CD4-positive, alpha-beta T cell treated with Interleukin-2 at 100 ng/mL for 4 hours (primary cell): ENCODE measurements at places on chromosomes 5 and 9.

DNA sequence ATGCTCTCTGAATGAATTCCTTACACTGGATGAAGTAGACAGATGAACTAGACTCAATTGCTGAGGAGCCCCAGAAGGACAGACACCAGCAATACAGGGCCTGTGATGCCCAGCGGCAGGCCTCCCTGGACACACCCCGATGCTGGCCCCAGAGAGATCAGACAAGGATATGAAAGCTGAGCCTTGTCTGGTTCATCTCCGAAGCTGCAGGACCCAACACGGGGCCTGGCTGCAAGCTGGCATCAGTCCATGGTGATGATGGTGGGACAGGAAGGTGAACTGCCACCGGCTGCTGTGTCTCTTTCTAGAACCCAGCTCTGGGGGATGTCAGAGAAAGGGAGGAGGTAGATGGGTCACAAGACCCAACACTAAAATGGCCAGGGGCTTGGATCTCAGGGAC is 104.0 kb upstream of the LMX1B start:
- DNase-seq = no peak

- no peak for DNase-seq
Measured at GRCh38 chr5:119400245-119400644, 44.4 kb downstream of the TNFAIP8 start.

GRCh38 chr9:128188209-128188608 is 3.2 kb downstream of the CIZ1 start:
- no peak for DNase-seq

GRCh38 chr5:32612134-32612888 is 27.0 kb downstream of the SUB1 start:
- no peak for DNase-seq

- DNase-seq = no peak
Measured at GRCh38 chr5:60196385-60197113, 303.0 kb upstream of the PDE4D start.

GRCh38 chr5:57779383-57780223 is 297.0 kb upstream of the ACTBL2 start:
- peak; percentile 22 for DNase-seq

GRCh38 chr5:174272671-174273070 is 227.2 kb downstream of the NSG2 start:
- DNase-seq = no peak

GRCh38 chr5:52731274-52732027 is 56.3 kb upstream of the ITGA1 start:
- DNase-seq = no peak

- no peak for DNase-seq
Measured at GRCh38 chr5:102511666-102512065, 12.9 kb upstream of the SLCO6A1 start.

- DNase-seq = no peak
Measured at GRCh38 chr9:99180199-99180598, 41.5 kb downstream of the ALG2 start.

DNA sequence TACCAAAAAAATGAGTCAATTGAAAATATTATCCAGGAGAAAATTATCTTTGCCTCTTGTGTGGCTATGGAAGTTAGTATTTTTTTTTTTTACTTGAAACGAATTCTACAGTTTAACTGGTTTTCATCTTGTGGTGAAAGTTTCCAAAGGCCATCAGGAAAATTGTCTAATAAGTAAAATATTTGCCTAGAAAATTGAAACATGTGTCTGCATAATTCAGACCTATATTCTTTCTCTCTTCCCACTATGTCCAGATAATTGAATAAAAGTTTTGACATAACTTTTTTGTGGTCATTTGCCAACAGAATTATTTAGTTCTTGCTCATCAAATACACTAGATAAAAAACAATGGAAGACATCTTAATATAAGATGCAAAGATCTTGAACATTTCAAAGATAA is 321.5 kb upstream of the RPS23 start:
- no peak for DNase-seq

DNA sequence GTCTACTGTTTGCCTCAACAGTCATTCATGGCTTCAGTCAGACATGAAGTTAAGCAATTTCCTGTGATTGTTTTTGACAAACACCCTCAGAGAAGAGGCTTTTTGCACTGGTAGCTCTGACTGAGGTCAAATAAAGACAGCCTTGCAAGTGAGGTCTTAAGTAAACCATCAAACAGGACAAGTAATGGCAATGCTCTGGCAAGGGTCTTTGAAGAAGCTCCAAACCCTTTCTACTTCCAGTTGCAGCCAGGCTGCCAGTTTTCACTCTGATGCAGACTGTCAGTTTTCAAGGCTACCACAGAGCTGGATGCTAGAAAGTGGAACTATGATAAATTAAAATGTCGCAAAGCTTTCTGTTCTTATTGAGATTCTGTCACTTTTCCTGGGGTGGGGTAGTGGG is 421.5 kb upstream of the PTGER4 start:
- no peak for DNase-seq

DNA sequence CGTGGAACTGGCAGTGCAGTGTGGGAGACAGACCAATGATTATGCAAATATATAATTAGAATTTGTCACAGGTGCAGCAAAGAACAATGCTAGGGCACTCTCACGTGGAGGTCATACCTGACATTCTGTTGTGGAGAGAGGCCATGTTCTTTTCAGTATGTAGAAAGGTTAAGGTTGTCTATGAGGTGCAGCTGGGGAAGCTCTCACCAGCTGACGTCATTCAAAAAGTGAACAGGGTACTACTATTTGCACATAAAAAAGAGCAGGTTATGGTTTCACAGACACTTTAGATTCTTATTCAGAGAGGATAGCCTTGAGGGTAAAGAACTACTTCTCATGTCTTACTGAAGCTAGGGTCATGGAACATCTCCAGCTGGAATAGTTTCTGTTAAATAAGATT is 19.1 kb downstream of the SH3GL2 start:
- no peak for DNase-seq

- no peak for DNase-seq
Measured at GRCh38 chr9:80952363-80952922, 736.9 kb downstream of the TLE1 start.

DNA sequence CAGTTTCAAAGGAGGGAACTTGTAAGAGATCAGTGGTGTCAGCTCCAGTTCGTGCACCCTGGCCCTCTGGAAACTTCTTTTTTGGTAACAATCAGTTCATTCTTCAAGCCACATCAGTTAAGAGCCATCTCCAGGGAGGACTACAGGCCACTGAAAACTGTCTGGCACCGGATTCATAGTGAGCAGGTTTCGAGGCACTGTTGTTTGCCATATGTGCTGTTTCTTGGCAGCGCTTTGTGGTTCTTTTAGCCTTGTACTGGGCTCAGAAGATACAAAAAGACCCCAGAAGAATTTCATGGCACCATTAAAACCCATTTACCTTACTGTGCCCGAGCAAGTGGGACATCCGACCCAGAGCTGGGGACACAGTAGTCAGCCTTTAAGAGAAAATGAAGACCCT is 68.5 kb downstream of the OTULIN start:
- no peak for DNase-seq

GRCh38 chr5:68843624-68844364 is 250.0 kb upstream of the SLC30A5 start:
- no peak for DNase-seq

DNA sequence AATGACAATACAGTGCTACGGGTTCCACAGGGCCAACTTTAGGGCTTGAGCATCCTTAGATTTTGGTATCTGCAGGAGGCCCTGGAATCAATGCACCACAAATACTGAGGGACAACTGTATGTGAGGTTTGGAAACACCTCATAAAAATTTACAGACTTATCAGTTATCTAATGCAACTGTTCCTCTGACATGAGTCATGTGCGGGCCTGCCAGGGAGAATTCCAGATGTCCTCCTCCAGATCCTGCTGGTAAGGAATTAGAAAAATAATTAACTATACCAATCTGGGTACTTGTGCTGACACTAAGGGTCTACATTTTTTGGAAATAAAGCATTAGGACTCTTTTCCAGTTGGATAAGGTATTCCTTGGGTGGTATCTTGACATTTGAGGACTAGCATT is 333.3 kb downstream of the ARRDC3 start:
- DNase-seq = no peak

- DNase-seq = no peak
Measured at GRCh38 chr5:68502531-68502930, 287.0 kb downstream of the PIK3R1 start.

GRCh38 chr5:161411156-161411555 is 135.4 kb downstream of the GABRB2 start:
- no peak for DNase-seq

DNA sequence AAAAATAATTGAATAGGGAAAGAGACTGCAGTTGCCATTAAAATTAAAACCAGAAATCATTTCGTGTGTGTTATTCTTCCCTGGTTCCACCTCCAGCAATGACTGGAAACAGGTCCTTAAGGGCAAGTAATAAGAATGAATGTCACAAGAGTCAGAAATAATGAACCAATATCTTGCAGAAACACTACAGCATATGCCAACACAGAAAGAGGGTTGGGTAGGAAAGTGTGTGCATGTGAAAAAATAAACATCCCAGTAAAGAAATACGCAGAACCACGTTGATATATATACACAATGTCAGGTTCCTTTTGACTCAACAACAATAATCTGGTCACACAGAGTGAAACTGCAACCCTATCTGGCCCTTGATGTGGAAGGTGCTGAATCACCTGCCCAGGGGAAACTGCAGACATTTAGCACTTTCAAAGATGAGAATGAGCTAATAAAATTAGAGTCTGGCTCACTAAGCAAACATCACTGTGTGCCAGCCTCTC is 15.0 kb downstream of the HMHB1 start:
- peak; percentile 34 for DNase-seq
